ENCODE measurements at places on chromosomes 6 and 20.

- DNase-seq = no peak
Observed at GRCh38 chr6:35967076-35967774, 46.3 kb upstream of the SRPK1 start.

- no peak for DNase-seq
Observed at GRCh38 chr6:129599467-129599866, 110.5 kb downstream of the ARHGAP18 start.

DNA sequence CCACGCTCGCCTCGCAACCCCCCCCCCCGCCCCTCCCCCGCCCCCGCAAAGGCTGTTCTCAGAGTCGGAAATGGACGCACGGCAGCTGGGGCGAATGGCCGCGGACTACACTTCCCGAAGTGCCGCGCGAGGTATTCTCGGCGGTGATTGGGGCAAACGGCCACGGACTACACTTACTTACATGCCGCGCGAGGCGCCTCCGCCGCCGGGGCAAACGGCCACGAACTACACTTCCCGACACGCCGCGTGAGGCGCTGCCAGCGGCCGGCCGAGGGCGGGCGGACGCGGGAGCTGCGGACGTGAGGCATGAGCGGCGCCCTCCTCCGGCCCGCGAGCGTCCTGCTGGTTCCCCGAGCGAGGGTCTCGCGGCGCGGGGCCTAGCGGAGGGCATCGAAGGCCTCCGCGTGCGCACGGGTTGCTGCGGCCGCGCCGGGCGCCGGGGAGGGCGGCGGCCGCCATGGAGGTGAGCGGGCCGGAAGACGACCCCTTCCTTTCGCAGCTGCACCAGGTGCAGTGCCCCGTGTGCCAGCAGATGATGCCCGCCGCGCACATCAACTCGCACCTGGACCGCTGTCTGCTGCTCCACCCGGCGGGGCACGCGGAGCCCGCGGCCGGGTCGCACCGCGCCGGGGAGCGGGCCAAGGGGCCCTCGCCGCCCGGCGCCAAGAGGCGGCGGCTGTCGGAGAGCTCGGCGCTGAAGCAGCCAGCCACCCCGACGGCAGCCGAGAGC is at the start of gene WRNIP1:
WRNIP1 (plus strand) TSS at position 228 of the 730 bp plus-strand sequence; CDS start at position 458, 230 bp downstream.
- peak; percentile 87 for DNase-seq

DNA sequence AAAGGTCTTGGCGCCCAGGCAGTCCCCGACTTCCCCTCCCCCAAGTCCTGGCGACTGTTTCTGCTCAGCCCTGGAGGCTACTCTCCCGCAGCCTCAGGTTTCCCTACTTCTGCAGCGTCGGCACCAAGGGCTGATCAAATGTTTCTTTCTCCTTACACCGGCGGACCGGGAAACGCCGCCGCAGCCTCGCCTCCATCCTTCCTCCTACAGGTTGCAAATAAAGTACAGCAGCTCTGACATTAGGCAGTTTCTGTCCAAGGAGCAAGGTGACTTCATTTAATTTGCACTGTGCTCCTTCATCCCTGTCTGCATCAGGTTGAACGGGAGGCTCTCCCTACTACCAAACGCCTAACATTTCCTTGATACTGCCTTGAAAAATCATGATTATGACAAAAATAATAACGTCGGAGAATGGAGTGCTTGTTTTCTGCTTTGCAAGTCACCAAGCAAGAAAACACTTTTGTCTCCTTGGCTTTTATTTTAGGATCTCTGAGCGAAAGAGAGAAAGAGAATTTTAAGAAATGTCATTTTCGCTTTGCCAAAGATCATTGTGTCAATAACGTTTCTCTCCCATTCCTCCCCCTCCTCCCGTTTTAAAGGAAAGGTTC is 1.0 kb downstream of the CLIC5 start:
- DNase-seq = no peak

- DNase-seq = no peak
Observed at GRCh38 chr20:19858466-19859371, 100.7 kb downstream of the RIN2 start.

- DNase-seq = no peak
Observed at GRCh38 chr6:150633486-150633834, 33.8 kb downstream of the PLEKHG1 start.

GRCh38 chr20:19253916-19254820 is 41.7 kb downstream of the SLC24A3 start:
- DNase-seq = no peak

Data from stimulated activated CD4-positive, alpha-beta T cell treated with anti-CD3 and anti-CD28 coated beads, Interleukin-1b, Interleukin-23, amount 100 ng/mL, for 1 hour (primary cell).